ENCODE measurements at places on chromosomes 16 and 17. TPM values are rescaled to one million over a fixed set of nuclear protein-coding genes. Genes with fewer than 3 reads are reported as not detected.
A peak's percentile ranks its signal among the peaks of the same experiment; 100 is the strongest.

Gene CCL1
- not detected for total RNA-seq

- H3K27me3 ChIP-seq = no peaks in the 10 kb centered on the region
- no peaks in the 10 kb centered on the region for H3K36me3 ChIP-seq
- no peak overlapping the region for H3K27ac ChIP-seq
- DNase-seq = no peak
- H3K4me1 ChIP-seq = no peaks in the 10 kb centered on the region
These were observed 371.6 kb upstream of the MAF start for GRCh38 chr16:79972053-79972704.

DNA sequence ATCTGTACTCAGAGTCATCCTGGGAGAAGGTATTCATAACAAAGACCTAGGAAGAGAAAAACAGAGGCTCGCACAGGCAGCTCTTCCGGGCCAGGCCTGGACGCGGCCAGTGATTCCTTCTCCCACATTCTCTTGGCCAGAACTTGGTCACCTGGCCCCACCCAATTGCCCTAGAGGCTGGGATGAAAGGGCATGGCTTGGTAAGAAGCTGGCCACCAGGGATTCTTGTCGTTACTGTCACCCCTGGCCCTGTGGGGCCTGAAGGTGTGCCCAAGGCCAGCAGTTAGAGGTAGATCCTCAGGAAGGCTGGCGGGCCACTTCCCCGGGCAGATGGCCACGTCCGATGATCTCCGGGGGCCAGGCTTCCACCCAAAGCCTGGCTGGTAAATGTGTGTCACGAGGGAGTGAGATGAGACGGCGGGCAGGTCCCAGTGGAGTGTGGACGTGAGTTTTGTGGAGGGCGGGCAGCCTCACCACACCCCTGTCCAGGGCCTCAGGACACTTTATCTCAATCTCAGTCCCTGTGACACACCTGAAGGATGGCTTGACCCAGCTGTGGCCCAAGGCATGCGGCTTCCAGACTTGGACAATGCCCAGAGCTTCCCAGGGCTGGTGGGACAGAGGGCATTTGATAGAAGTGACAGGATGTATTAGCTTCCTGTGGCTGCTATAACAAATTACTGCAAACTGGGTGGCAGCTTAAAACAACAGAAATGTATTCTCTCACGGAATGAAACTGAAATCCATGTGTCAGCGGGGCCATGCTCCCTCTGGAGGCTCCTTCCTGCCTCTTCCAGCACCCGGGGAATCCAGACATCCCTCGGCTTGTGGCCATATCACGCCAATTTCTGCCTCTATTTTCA, 66.3 kb upstream of the GSE1 start:
- H3K36me3 ChIP-seq = no peaks in the 10 kb centered on the region
- no peak overlapping the region for H3K4me3 ChIP-seq
- no peaks in the 10 kb centered on the region for H3K27me3 ChIP-seq
- no peak for DNase-seq

DNA sequence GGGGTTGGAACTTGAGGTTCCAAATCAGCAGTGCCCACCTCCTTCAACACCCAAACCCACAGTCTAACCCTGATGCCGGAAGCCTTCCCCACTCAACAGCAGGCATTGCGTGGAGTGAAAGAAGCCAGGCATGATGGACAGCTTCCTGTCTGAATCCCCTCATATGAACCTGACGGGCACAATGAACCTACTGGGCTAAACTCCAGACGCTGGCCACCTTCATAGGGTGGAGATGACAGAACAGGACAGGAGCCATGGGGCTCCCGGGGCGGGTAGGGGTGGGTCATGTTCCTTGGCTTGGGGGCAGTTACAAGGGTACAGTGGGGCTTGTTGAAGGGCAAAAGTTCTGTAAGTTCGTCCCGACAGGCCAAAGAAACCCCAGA, 460 bp upstream of the HSBP1 start:
- peak overlapping the region; percentile 98 for H3K4me3 ChIP-seq
- no peak for DNase-seq
- H3K36me3 ChIP-seq = peaks cover 11% of the 10 kb centered on the region
- peaks cover 28% of the 10 kb centered on the region for H3K4me1 ChIP-seq

Gene TEN1
- 19.5 TPM for total RNA-seq

DNA sequence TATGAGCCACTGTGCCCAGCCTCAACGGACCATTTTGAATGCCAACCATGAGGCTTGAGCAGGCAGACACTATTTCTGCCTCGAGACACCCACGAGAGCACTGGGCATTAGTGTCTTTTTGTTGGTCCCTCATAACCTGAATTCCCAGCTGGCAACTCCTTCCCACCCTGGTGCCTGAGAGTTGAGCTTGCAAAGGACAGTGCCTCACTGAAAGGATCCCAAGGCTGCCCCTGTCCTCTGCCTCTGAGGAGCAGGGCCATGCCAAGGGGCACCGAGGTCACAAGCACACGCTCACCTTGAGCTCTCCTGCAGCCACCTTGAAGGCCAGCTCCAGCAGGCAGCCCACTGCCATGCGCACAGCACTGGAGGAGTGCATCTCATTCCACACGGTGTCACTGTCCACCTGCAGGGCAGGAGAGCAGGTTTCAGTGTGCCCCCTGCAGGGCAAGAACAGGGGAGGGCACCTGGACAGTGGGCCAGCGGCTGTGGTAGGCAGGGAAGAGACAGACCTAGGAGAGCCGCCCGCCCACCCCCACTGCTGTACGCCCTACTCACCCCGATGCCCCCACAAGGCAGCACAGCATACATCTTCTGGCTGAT, 12.8 kb downstream of the G6PC3 start:
- H3K36me3 ChIP-seq = no peaks in the 10 kb centered on the region
- H3K27ac ChIP-seq = no peak overlapping the region
- peaks cover 22% of the 10 kb centered on the region for H3K4me1 ChIP-seq
- no peak overlapping the region for H3K4me3 ChIP-seq
- no peaks in the 10 kb centered on the region for H3K27me3 ChIP-seq
- DNase-seq = no peak

DNA sequence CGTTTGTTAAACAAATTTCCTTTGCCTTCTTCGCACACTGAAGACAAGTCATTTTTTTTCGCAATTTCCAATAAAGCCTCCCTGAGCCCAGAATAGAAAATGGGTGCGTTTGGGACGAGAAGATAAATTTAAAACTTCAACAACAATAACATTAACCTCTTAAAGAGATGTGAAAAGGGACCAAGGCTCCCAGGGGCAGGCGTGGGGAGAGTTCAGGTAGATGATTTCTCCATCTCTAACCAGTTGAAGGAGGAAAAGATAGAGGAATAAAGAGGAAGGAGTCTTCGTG, 1.3 kb upstream of the HOXB4 start:
- no peak for DNase-seq
- H3K4me3 ChIP-seq = peak overlapping the region; percentile 83
- H3K4me1 ChIP-seq = peaks cover 27% of the 10 kb centered on the region
- no peaks in the 10 kb centered on the region for H3K27me3 ChIP-seq
- H3K36me3 ChIP-seq = no peaks in the 10 kb centered on the region

- H3K4me3 ChIP-seq = no peak overlapping the region
- no peaks in the 10 kb centered on the region for H3K27me3 ChIP-seq
- H3K4me1 ChIP-seq = no peaks in the 10 kb centered on the region
- DNase-seq = no peak
- no peaks in the 10 kb centered on the region for H3K36me3 ChIP-seq
These were observed 10.6 kb downstream of the CES1 start for GRCh38 chr16:55822280-55822810.

GRCh38 chr16:86990451-86990850, 326.7 kb downstream of the C16orf95 start:
- no peaks in the 10 kb centered on the region for H3K27me3 ChIP-seq
- H3K27ac ChIP-seq = no peak overlapping the region
- no peaks in the 10 kb centered on the region for H3K36me3 ChIP-seq
- DNase-seq = no peak
- H3K4me3 ChIP-seq = no peak overlapping the region

DNA sequence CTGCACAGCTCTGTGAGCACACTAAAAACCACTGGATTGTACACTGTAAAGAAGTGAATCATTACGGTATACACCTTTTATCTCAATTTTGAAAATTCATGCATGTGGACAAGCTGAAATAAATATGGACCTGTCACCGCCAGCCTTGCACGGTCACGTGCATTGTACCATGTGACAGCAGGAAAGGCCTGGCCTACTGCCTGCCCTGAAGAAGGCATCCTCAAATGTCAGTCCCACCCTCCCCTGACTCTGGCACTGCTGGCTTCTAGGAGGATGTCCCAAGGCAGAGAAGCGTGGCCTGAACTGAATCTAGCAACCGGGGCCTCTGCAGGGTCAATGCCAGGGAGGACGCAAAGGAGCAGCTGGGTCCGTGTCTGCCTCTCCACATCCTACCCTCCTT, 34.6 kb downstream of the SLC38A8 start:
- H3K36me3 ChIP-seq = no peaks in the 10 kb centered on the region
- H3K4me1 ChIP-seq = no peaks in the 10 kb centered on the region
- no peak overlapping the region for H3K4me3 ChIP-seq
- H3K27ac ChIP-seq = no peak overlapping the region

DNA sequence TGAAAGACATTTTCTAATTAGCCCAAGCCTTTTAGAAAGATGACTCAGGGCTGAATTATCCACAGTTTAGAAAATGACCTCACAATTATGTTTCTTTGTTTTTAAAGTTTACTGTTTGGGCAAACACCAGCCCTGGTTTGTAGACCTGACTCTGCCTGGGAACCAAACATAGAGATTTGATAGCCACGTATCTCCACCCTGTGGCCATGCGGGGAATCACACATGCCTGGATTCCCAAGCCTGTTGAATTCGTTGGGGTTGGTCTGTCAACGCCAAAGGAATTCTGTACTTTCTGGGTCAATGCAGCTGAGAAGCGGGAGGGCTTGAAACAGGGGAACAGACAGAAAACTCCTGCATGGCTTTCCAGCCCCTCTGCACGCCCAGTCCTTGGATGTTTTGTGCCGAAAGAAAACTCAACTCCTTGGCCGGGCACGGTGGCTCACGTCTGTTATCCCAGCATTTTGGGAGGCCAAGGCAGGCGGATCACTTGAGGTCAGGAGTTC, 26.9 kb downstream of the CD300A start:
- H3K27ac ChIP-seq = no peak overlapping the region
- no peak overlapping the region for H3K4me3 ChIP-seq
- H3K36me3 ChIP-seq = no peaks in the 10 kb centered on the region
- H3K4me1 ChIP-seq = no peaks in the 10 kb centered on the region
- peak; percentile 82 for DNase-seq

Data from GM23248 (cell line).